ENCODE measurements at places on chromosomes 1 and 21.

DNA sequence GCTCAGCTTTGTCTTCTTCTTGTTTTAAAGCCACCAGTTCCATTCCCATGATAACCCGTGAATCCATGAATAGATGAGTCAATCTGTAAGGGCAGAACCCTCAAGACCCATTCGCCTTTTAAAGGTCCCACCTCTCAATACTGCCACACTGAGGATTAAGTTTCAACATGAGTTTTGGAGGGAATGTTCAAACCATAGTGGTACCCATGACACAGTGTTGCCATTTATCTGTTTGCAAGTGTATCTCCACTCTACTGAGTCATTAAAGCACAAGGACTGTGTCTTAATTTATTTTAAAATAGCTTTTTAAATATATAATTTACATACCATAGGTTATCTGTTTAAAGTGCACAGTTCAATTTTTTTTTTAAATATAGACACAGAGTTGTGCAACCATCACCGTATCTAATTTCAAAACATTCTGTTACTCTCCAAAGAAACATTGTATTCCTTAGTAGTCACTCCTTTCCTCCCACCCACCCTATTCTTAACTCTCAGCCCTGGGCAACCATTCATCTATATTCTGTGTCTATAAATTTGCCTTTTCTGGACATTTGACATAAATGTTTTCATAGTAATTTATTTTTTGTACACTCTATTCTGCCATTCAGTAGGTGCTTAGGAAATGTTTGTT lies 4.8 kb upstream of the IL24 start:
- no peak for DNase-seq

DNA sequence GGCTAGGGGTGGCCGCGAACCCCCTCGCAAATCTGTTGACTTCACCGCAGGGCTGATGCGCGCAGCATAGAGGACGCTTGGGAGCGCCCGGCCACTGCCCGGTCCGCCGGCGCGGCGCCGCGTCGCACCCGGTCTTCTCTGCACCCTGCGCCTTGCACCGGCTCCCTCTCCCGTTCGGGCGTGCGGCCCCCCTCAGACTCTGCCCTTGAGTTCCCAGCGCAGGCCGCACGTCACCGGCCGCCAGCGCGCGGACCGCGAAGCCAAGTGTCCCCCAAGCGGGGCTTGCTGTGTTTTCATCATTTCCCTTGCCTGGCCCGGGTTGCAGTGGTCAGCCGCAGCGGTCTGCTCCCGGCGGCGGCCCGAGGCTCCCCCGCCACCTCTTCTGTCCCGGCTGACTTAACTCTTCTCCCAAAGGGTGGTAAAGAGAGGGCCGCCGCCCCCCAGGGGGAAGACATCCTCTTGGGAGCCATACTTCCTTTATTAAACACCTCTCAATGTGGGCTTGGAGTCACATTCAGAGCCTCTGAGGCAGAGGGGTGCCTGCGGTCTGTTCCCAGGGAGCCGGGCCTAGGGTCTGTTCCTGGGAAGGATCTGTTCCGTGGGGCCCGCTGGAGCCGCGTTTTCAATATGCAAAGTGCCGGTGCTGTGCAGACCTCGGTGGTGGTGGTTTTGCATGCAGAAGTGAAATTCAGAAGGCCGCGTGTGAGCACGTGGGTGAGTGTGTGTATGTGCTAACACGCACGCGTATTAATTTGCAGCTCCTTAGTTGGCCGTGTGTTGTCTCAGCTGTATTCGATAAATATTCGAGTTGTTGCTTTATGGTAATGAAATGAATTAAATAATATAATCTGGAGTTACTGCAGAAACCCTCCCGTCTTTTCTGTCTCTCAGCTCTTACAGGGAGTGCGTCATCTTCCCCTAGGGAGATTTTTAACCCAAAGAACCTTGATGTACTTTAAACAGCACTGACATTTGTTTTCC lies 17.6 kb downstream of the PBX1 start:
- peak; percentile 65 for DNase-seq

- DNase-seq, result no peak
Measured at GRCh38 chr1:242224461-242224860, 225.6 kb upstream of the MAP1LC3C start.

DNA sequence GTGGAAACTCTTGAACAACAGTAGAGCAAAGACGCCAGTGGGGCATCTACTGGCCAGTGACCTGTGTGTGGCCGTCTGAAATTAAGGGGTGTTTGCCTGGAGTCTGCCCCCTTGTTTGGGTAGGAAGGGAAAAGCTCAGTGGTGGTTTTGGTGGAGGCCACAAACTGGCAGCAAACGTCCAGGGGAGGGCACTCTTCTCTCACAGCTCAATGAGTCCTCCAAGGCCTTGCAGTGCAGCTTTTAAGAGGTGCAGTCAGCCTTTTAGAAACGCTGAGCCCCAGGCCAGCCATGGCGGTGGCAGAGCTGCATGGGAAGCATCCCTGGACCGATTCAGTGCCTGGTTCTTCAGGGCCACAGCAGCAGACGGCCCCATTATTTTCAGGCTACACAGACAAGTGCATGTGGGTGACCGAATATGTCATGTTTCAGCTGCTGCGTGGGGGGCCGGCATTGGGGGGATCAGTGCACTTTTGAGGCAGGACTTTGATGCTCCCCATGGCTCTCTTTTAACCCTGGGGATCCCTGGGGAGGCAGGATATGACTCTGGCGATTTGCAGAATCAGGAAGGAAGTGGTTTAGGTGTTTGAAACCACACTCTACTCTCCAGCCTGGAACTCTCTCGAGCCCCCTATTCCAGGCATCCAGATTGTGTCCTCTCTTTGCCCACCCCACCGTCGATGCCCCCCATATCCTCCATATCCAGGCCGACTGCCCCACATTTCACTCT lies 414.0 kb downstream of the PRDM2 start:
- no peak for DNase-seq

DNA sequence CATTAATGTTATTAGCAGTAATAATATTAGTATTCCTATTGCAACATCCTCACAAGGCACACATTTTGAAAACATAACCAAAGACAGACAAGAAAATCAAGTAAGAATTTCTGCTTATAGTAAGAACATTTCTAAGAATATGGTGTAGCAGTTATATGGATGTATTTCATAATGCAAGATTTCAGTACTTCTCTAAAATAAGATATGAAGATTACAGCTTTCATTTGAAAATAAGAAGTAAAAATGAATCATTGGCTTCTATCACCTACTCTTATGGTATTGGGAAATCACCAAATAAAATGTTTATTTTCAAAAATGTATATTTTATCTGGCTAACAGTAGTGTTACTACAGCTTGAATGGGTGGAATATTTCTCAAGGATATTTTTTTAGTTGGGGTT lies 103.8 kb upstream of the USP25 start:
- no peak for DNase-seq

DNA sequence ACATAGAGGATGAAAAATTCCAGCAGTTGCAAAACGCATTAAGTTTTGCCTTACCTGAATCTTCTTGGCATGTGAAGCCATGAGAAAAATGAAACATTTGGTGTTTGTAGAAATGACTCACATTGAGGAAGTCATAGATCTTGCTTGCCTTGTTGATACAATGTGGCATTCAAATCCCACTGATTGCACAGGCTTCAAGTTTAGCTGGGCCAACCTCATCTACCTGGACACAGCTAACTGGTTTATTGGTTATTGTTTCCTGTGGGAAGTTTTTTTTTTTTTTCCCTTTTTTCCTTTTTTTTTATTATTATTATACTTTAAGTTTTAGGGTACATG lies 168.9 kb upstream of the C21orf91 start:
- no peak for DNase-seq

All from Right ventricle myocardium superior (tissue), 1 donor.